ENCODE measurements at places on chromosomes 1 and 21.

DNA sequence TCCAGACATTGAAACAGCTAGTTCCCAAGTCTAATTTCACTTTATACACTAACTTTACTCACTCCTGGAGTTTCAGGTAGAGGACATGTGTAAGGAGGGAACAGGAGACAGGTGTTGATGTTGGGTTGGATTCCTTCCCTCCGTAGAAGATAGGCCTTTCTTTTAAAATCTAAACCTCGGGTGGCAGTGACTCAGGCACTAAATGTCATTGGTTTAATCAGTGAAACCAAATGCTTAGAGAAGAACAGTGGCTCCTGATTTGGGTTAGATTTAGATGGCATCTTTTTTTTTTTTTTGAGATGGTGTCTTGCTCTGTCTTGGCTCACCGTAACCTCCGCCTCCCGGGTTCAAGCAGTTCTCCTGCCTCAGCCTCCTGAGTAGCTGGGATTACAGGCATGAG is 7.2 kb downstream of the CAP1 start:
- DNase-seq = no peak

GRCh38 chr1:237789619-237790018 is 101.1 kb downstream of the ZP4 start:
- DNase-seq = no peak

DNA sequence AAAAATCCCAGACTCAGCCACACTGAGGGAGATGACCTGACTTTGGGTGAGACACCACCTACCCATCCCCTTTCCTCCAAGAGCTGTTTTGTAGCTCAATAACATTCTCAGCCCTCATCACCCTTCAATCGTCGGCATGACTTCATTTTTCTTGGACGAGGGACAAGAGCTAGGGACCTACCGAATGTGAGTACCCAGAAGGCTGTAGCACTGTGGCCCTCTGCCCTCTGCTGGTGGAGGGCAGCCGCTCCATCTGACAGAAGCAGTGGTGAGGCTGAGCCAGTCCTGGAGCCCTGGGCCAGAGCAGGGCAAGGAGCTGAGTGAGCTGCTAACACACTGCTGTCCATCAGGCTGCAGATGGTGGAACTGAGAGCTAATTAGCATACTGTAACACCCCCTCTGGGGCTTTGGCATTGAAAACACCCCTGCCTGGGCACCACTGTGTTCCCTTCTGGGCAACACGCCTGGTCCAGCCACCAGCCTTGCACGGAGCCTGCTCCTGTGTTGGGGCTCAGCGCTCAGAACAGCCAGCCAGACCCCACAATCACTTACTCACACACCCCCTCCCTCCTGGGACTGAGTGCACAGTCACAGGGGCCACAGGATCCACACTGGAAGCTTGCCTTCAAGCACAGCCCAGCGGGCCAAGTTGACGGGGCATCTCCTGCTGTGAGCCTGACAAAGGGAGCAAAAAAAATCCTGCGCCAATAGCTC is 18.3 kb upstream of the ALPL start:
- DNase-seq = peak; percentile 59

DNA sequence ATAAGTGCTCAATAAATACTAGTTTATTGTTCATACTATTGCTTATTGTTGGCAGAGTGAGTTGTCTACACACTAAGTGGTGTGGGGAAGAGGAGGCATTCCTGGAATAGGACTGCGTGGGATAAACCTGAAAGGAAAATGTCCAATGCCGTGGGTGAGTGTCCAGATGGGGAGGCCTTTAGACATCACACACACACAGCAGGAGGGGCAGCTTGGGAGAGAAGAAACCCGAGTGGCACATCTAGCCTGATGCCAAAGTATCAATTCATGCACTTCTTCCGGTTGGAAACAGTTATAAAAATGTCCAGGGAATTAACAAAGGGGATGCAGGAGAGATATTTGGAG is 27.3 kb downstream of the CCN1 start:
- no peak for DNase-seq

DNA sequence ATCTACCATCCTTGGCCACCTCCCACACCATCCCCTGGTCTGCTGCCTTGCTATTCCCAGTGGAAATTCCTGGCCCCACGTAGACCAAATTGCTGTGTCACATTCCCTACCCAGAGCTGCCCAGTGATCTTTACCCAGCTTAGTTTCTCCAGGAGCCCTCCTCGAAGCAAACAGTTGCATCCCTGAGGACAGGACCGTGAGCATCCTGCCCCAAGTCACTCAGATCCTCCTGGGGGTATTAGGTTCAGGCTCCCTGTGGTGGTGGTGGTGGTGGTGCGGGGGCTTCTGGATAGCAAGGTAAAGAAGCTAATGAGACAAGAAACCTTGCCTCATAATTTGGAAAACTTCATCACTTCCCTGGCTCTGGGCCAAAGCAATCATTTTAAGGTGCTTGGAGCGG is 58.4 kb upstream of the RBM15 start:
- DNase-seq = no peak

DNA sequence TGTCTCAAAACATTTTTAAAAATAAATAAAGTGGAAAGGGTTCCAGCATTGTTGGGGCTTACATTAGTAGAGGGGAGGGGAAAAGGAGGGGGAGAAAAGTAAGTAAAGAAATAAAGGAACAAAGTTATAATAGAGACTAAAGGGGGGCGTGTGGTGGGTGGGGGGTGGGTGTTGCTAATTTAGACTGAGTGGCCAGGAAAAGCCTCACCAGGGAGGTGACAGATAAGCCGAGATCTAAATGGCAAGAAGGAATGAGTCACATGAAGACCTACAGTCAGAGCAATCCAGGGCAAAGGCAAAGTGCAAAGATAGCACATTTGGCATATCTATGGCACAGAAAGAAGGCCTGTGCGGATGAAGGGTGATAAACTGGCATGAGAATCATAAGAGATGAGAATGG is 7.5 kb downstream of the MPL start:
- no peak for DNase-seq

DNA sequence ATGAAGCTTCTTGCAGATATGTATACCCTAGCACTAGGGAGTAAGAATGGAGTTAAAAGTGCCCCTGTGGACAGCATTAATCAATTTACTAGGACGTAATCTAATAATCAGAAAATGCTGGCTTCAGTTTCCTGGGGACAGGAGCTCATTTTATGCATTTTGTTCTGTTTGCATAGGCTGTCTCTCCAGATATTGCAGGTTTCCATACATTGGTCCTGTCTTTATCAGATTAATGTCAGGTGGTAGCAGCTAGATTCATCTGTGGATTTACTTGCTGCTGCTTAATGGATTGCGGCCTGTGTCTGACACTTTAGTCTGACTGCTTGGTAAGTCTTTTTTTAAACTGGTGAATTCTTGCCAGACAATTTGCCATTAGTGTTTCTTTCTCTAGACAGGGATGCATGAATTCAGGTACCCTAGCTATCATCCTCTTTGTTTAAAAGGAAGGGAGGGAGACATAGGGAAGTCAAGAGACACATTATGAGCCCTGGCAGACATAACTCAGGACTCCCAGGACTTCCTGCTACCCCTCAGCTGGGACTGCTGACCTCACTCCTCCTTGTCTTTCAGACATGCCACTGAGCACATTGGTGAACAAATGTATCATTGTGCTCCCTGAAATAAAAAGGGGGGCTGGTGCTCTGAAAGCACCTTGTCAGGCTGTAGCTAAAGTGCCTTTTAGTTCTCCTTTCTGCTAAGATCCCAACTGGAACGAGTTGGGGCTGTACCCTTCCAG is 47.7 kb downstream of the NOS1AP start:
- no peak for DNase-seq

GRCh38 chr1:21607549-21608529 is 61.3 kb downstream of the RAP1GAP start:
- DNase-seq = no peak

- DNase-seq = peak; percentile 71
These were observed 3.6 kb downstream of the KCNE2 start for GRCh38 chr21:34367320-34367935.

DNA sequence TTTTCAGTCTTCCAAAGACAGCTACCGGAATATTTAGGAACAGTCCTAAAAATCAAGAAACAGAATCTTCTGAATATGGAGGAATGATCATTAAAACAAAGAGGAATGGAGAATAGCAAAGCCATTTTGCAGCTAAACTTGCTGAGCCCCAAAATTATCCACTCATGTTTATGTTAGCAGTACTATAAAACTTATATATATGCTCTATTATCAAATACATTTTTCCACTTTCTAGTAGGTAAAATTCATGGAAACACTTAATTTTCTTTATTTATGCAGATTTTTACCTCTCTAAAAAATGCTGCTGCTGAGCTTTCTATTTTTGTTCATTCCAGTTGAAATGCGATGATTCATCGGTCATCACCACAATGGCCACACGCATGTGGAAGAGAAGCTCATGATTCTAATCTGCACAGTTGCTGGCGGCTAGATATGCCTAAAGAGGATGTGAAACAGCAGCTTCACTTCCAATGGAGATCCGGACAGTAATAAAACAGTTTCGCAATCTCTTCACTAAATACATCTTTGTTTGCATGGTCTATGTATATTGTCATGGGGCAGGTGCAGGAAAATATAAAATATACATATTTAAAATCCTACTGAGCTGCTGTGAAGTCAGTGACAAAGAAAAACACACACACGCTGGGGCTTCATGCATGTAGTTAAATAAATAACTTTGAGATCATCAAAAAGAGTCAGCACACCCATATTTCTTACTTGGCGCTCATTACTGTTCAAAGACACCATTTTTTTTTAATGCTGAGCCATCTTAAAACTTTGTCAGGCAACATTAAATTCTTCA is 292.2 kb downstream of the SMYD3 start:
- peak; percentile 8 for DNase-seq

GRCh38 chr1:245589906-245590305 is 435.1 kb downstream of the KIF26B start:
- no peak for DNase-seq

- peak; percentile 47 for DNase-seq
These were observed 2.5 kb upstream of the CDKN2C start for GRCh38 chr1:50967416-50968157.

- no peak for DNase-seq
These were observed 4.5 kb downstream of the SDCCAG8 start for GRCh38 chr1:243260221-243260880.

GRCh38 chr1:154774175-154774855 is 95.8 kb downstream of the KCNN3 start:
- no peak for DNase-seq

DNA sequence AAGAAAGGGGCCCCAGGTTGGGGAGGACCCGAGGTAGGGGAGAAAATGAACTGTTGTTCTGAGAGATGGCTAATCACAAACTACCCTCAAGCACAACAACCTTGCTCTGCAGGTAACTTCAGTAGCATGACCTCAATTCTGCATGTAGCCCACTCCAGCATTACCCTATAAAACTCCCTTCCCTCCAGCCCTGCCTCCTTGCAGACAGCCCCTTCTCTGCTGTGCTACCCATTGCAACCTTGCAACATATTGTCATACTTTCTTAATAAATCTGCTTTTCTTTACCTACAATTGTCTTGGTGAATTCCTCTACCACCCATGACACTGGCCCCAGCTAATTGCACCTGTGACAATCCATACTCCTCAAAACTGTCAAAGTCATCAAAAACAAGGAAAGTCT is 428.9 kb downstream of the MATN1 start:
- DNase-seq = no peak

DNA sequence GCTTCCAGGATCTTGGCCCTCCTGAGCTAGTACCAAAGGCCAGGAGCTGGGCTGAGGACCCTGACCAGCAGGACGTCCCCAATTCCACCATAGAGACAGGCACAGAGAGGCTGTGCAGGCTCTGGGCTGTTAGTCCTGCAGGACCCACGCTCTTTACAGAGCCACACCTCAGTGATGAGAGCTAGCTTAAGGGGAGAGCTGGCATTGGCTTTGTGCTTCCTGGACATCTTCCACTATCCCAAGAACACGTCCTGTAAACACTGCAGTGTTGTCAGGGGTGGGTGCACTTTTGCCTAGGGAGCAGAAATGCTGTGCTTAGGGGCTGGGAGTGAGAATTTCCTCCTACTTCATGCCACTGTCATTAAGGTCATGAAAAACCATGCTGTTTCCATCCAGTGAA is 91.7 kb upstream of the EDN2 start:
- no peak for DNase-seq

DNA sequence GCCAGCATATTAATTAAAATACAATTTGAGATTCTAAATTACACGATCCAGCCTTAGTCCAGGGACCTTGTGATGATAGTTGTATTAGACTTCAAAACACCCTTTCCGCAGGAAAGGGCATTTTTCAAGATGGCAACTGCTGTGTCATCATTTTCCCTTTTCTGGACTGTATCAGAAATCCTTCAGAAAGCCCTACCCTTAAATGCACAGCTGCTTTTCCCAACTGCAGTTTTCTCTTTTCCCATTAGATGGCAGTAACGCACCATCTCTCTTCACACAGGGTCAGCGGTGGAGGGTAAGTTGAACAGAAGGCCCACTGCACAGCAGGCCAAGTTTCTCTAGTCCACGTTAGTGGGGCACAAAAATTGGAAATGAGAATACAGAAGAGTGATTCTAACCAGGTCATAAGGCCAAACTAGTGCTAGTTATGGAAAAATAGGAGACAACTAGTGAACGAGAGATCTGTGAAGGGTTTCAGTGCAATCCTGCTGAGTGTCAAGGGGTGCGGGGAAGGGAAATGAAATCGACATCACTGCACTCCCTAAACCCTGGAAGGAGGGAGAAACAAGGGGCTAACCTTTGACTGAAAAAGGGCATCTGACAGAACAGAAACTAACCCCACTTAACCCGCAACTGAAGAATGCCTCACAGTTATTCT is 22.1 kb upstream of the TDRD10 start:
- DNase-seq = peak; percentile 83

GRCh38 chr1:15508700-15509487 is 15.1 kb downstream of the CASP9 start:
- no peak for DNase-seq

- DNase-seq = no peak
These were observed 759.0 kb upstream of the ADAMTS5 start for GRCh38 chr21:27725916-27726315.

DNA sequence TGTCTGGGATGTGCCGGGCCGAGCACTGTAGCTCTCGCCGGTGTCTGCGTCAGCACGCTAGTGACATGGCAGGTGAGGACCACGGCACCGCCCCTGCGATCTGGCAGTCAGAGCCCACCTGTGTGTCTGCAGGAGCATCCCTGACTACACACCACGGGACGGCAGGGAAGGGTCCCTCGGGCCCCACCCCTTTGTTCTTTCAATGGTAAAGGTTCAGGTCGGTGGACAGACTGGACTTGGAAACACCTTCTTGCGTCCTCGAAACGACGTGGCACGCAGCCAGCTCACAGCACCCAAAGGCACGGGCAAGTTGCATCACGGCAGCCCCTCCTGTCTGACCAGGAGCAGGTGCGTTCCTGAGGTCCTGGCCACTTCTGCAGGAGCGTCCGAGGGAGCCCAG is 3.7 kb upstream of the SAMD11 start:
- no peak for DNase-seq

- DNase-seq = no peak
These were observed 7.1 kb upstream of the CLDN19 start for GRCh38 chr1:42747125-42747524.

Measured in RKO (cell line).